ENCODE measurements at places on chromosomes 16 and 17. TPM values are rescaled to one million over a fixed set of nuclear protein-coding genes. Genes with fewer than 3 reads are reported as not detected.

Gene FOXC2
- total RNA-seq, result under 0.01 TPM

Gene TBC1D3G
- not detected for total RNA-seq

Gene MT1F
- total RNA-seq, result 0.71 TPM

DNA sequence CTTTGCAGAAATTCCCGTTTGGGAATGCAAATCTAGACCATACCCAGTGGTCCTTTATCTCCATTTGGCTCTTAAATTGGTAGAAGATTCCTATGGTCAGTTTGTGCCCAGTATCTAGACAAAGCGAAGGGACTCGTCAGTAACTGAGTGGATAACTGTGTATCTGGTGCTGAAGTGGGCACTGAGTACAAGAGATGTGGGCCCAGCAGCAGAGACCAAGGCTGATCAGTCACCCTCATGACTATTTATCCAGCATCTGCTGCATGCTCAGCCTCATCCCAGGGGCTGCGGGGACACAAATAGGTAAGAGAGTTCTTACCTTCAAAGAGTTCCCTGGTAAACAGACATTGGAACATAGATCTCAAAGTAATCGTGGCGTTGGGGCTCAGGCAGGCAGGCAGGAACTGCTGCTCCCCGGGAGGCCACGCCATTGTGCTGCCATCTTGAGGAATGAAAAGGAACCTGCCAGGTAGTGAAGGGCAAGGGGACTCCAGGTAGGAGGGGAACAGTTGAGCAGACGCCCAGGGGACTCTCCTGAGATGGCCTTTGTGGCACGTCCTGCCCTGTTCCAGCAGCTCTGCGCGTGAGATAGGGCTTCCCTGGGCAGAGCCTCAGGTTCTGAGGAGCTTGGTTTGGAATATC, 10.3 kb downstream of the NT5M start:
- H3K4me3 ChIP-seq, result no peak overlapping the region
- H3K4me1 ChIP-seq, result no peaks in the 10 kb centered on the region
- H3K36me3 ChIP-seq, result peaks cover 39% of the 10 kb centered on the region
- peak; percentile 55 for DNase-seq

DNA sequence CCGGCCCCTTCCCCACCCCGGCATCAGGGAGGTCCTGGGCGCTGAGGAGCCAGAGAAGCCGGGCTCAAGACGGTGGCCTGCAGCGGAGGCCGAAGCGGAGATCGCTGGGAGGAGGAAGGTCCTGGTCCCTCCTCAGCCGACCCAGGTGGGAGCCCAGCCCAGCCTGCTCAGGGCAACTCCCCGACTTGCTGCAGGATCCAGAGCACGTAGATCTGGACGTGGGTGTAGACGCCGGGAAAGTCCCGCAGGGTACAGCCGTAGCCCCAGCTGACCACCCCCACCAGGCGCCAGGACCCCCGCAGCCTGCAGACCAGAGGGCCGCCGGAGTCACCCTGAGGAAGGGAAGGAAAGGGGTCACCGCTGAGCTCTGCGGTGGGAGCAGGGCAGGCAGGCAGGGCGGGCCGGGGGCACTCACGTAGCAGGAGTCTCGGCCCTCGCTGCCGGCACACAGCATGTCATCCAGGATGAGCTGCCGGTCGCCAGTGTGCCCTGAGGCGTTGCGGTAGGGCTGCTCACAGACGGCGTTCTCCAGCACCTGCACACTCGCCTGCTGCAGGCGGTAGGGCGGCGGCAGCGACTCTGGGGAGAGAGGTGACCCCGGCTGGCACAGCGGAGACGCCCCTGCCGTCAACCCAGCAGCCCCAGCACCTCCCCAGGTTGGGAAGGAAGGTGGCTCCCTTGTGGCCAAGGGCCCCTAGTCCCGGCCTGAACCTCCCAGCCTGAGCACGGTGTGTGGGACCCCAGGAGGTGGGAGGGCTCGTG, 5.4 kb downstream of the TPSD1 start:
- peaks cover 74% of the 10 kb centered on the region for H3K27me3 ChIP-seq
- H3K4me3 ChIP-seq, result no peak overlapping the region
- H3K4me1 ChIP-seq, result peaks cover 3% of the 10 kb centered on the region
- no peak overlapping the region for H3K27ac ChIP-seq
- no peak for DNase-seq
- H3K36me3 ChIP-seq, result no peaks in the 10 kb centered on the region

GRCh38 chr17:51668155-51668962, 408.0 kb downstream of the UTP18 start:
- no peak overlapping the region for H3K27ac ChIP-seq
- no peaks in the 10 kb centered on the region for H3K4me1 ChIP-seq
- no peaks in the 10 kb centered on the region for H3K27me3 ChIP-seq
- no peak overlapping the region for H3K4me3 ChIP-seq
- no peak for DNase-seq
- no peaks in the 10 kb centered on the region for H3K36me3 ChIP-seq

DNA sequence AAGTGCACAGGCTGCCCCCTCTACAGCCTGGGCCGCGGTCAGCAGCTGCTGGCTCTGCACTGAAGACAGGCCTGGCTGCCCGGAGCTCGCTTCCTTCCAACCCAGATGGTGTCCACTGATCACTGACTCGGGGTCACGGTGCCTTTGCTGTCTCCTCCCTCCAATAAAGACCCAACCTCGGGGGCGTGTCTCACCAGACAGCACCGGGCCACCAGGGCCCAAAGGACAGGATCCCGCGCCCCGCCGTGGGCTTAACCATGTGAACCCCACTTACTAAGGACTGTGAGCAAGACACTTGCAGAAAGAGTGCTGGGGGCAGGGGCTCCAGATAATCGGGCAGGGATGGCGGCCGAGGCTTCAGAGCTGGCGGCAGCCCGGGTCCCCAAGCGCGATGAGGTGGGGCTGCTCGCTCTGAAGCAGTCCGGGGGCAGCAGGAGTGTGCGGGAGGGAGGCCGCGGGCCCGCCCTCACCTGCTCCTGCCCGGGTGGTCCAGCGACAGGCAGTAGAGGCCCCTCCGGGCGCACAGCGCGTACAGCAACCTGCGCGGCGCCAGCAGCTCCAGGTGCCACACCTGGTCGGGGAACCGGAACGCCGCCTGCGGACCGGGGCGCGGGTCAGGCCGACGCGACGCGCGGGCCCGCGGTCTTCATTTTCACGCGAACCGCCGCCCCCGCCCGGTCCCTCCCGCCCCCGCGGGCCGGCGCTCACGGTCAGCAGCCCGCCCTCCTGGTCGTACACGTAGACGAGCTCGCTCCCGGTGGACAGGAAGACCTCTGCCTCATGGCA, 502 bp downstream of the FAAP100 start:
- no peak for DNase-seq
- peaks cover 13% of the 10 kb centered on the region for H3K36me3 ChIP-seq

DNA sequence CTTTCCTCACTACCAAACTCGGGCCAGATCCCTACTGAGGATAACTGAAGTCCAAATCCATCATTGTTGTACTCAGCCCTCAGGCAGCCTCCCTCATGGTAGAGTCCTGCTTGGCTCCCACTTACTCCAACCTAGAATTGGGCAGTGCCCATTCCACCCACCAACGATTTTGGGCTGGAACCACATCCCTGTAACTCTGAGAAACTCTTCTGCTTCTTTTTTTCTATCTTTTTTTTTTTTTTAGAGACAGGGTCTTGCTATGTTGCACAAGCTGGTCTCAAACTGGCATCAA, 1.2 kb downstream of the PRR14 start:
- peaks cover 20% of the 10 kb centered on the region for H3K36me3 ChIP-seq
- H3K4me1 ChIP-seq, result peaks cover 34% of the 10 kb centered on the region
- H3K27ac ChIP-seq, result peak overlapping the region; percentile 97
- H3K4me3 ChIP-seq, result peak overlapping the region; percentile 87
- no peaks in the 10 kb centered on the region for H3K27me3 ChIP-seq
- no peak for DNase-seq

Measured in sigmoid colon (tissue), 7 donors.